ENCODE measurements at places on chromosomes 7 and 10.
A peak's percentile ranks its signal among the peaks of the same experiment; 100 is the strongest.

GRCh38 chr7:4939971-4940728 is 18.8 kb downstream of the MMD2 start:
- DNase-seq: no peak

DNA sequence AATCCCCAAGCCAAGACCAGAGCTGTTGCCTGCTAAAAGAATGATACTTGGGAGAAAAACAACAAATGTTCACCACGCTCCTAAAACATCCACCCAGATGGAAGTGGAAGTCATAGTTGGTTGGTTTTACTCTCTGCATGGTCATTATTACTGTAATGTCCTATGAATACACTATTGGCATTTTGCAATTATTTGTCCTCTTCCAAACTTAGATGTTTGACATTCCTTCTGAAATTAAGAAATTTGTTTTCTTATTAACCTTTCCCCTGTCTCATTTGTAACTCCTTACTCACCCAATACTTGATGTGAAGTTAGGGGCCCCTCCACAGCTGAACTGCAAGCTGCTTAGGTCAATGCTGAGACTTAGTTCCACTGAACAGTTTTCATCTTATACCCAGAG is 383.3 kb downstream of the INHBA start:
- peak; percentile 31 for DNase-seq

DNA sequence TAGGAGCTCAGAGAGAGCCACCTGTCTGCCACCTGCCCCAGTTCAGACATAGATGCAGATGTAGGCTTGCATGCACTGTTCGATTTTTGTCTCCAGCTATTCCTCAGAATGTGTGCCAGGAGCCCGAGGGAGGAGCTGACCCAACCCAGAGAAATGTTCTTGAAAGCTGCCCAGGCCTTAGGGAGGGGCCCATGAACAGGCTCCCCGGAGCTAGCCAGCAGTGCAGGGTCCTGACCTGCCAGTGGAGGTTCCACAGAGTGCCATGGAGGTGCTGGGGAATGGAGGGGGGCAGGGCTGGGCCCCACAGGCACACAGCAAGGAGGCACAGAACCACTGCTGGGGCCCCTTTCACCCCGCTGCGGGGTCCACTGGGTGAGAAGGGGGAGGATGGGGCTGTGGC is 29.6 kb upstream of the SFRP5 start:
- no peak for DNase-seq

GRCh38 chr10:120632942-120633341 is 175.9 kb downstream of the PLPP4 start:
- DNase-seq: no peak

DNA sequence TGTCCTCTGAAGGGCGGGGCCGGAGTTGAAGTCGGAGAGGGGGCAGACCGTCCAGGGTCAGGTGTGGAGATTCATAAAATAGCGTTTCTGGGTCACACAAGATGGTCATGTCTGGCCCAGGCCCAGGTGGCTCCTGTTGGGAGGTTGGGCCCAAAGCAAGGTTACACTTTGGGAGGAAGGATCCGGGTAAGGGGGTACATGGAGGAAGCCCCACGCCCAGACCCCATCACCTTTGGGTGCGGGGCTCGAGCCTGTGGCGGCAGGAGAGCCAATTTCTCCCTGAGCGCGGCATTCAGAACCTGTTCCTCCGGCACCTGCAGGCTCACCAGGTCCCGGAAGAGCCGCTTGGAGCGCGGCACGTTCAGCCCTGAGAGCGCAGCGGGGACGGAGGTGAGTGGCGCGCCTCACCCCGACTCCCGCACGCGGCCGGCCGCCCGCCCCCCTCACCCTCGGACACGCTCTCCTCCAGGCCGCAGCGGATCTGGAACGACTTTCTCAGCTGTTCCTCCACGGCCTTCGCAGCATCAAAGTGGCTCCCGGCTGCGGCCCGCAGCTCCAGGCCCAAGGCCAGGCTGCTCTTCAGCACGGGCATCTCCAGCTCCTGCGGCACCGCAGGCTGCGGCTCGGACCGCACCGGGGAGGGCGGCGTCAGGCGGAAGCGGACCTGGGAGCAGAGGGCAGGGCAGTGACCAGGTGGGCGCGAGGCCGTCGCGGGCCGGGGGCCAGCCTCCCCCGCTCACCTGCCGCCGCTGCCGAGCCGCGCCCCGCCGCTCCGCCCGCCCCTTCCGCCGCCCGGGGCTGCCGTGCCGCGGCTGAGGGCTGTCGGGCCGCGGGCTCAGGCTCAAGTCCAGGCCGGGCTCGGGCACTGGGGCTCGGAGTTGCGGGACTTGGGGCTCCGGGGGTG is 644 bp downstream of the PPP1R35 start:
- DNase-seq: no peak

DNA sequence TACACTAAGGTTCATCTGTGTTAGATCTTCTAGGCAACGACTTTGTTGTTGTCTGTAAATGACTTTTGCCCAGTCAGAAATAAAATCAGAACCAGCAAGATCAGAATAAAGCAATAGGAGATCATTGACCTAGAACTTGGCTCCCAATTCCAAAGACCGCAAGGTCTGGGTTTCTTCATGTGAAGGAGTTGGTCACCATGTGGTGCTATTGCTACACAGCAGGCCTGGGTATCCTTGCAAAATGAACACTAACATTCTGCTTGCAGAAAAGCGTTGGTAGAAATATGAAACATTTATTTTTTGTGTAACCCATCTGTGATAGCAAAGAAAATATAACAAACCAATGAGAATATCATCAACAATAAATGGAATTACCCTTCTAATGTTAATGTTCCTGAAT is 831.0 kb downstream of the NXPH1 start:
- DNase-seq: no peak

- DNase-seq: no peak
Observed at GRCh38 chr10:11118686-11119085, 101.0 kb downstream of the CELF2 start.

DNA sequence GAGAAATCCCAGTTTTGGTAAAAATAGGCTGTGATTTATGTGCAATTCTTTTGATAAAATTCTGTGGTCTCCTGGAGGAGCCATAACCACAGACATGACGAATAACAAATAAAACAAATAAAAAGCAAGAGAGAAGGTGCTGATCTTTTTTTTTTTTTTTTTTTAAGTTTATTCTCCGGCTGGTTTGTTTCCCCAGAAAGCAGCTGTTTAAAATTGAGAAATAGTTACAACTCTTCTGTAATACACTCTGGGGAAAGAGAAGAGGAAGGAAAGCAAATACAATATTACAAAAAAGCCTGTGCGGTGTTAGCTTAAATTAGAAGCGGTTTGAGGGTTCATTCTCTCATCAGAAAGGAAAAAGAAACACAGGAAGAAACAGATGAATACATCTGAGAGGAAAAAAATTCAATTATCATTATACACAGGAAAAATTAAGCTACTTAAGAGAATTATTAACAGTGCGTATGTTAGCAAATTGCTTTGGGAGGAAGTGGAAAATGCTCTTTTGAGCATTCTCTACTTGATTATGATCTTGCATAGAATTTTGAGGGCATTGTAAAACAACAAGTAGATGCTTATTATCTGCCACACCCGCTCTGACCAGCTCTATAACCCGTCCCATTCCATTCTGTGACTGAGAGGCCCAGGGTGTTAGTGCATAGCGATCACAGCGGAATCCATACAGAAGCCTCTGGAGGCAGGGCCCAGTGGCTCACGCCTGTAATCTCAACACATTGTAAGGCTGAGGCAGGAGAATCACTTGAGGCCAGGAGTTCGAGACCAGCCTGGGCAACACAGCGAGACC is 40.6 kb upstream of the WAC start:
- no peak for DNase-seq

GRCh38 chr7:132672200-132672990 is 96.1 kb upstream of the PLXNA4 start:
- no peak for DNase-seq

- DNase-seq: no peak
Observed at GRCh38 chr10:71597821-71598498, 121.6 kb downstream of the C10orf105 start.

- DNase-seq: no peak
Observed at GRCh38 chr7:146057958-146058357, 58.6 kb upstream of the CNTNAP2 start.

DNA sequence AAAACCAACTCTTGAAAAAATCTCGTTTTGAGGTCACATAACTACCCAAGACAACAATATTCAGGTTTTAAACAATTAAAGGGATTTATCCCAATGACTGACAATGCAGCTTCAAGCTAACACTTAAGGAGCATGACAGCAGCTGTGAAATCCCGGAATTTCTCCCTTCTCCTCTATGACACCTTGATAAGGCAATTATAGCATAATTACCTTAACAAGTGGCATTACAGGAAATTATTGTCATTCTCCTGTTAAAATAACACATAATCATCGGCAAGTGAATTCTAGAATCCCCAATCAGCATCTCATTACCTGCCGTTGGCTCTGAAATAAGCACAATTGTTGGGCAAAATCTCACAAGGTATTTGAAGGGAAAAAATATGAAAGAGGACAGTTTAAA is 417.0 kb upstream of the PFKP start:
- DNase-seq: no peak

GRCh38 chr7:26365077-26365900 is 73.6 kb downstream of the SNX10 start:
- DNase-seq: peak; percentile 63

GRCh38 chr7:29243910-29244655 is 49.5 kb downstream of the CHN2 start:
- DNase-seq: no peak

GRCh38 chr7:6290319-6290741 is 17.9 kb upstream of the CYTH3 start:
- DNase-seq: no peak

DNA sequence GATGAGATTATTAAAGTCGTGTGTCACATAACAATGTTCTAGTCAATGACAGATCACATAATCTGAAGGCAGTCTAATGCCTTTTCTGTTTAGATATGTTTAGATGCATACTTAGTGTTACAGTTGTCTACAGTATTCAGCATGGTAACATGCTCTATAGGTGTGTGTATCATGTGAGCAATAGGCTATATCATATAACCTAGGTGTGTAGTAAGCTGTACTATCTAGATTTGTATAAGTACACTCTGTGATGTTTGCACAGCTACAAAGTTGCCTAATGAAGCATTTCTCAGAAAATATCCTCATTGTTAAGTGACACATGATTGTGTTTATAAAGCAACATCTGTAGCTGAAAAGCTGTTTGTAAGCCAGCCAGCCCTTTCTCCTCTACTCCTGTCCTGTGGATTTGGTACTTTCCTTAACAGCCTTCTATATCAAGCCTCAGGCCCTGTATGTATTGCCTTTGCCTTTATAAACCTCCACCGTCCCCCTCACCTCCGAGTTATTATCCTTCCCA is 6.3 kb downstream of the HECTD2 start:
- no peak for DNase-seq

DNA sequence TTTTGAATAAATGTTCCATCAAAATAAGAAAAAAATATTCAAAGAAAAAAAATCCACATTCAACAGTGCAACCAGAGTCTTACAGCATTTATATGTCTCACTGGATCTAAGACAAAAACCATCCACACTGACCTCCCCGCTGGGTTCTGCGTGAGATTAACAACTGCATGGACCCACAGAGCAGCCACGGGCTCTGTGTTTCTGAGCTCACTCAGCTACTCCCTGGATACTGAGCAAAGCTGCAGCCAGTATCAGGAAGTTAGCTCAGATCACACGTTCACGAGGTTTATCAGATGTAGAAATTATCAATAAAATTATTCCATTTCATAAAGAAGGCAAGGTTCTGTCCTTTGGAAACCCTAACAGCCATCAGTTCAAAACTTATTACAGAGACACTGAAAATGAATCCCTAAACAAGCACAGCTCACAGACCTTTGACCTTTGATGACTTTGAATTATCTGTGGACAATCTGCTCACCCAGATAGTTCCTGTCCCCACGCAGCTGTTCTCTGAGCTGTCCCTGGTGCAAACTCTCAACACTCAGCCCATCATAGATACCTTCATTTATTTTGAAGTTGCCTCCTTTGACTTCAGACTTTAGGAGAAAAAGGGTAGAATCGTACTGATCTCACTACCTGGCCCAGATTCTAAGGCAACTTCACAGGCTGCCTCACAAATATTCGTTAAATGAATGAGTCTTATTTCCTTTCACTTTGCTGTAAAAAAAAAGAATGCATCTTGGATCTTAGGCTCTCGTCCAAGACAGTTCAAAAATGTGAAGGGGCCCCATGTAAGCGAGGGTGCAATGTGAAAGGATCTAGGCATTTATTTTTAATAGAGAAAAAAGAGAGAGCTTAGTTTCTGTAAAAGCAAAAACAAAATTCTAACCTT is 67.7 kb upstream of the SVIL start:
- peak; percentile 22 for DNase-seq

- peak; percentile 32 for DNase-seq
Observed at GRCh38 chr7:111532625-111533024, 29.7 kb downstream of the IMMP2L start.

DNA sequence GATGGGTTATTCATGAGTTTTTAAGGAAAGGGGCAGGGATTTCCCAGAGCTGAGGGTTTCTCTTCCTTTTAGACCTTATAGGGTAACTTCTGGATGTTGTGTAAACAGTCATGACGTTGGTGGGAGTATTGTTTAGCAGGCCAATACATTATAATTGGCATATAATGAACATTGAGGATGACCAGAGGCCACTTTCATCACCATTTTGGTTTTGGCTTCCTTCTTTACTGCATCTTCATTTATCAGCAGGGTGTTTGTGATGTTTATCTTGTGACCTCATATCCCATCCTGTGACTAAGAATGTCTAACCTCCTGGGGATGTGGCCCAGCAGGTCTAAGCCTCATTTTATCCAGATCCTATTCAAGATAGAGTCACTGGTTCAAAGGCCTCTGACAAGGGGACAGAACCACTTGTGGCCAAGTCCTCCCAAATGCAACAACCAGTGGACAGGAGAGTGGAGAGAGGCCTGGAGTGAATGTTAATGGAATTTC is 77.3 kb upstream of the RPA3 start:
- peak; percentile 42 for DNase-seq

DNA sequence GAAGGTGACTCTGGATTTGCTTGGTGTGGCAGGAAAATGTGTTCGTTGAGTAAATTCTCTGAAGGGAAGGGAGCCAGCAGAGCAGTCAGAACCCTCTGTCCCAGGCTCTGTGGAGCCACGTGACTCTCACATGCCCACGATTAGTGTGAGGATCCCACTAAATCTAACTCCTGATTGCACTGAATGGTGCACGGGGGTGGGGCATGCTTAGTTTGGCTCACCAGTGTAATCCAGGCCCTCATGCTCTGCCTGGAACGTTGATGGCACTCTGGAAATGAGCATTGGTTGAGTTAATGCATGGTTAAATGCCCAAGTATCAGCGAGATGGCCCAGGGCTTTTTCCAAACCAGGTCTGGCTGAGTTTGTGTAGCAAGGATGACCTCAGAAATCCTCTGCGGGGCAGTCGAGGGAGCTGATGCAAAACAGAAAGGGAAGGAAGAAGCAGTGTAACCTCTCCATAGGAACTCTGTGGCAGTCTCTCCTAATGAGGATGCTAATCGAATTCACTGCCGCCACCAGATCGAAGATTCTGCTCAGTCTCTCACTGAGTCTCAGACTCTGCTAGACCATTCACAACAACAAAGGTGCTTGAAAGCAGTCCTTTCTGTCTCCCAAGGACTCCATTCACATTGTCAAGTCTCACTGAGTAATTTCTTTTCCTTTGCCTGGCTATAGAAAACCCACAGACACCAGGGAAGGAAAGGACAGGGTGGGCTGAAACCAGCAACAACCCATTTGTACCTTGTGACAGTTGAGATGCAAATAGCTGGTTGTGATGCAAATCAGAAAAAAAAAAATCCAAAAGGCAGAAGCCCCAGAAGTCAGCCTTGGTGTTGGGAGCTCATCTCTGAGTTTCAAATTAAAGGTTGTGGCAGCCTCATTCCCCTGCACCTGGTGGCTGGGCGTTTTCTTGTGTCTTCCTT is 98.1 kb downstream of the C10orf105 start:
- DNase-seq: no peak
